Activated CD8-positive, alpha-beta memory T cell treated with anti-CD3 and anti-CD28 coated beads for 4 hours (primary cell): ENCODE measurements at places on chromosomes 3 and 15.

- DNase-seq = no peak
These were observed 80.7 kb downstream of the SATB1 start for GRCh38 chr3:18344306-18345014.

- no peak for DNase-seq
These were observed 36.3 kb upstream of the TMC3 start for GRCh38 chr15:81410318-81410753.

- no peak for DNase-seq
These were observed 35.5 kb downstream of the EOMES start for GRCh38 chr3:27686642-27687041.

- no peak for DNase-seq
These were observed 31.5 kb upstream of the MLF1 start for GRCh38 chr3:158539414-158540014.

DNA sequence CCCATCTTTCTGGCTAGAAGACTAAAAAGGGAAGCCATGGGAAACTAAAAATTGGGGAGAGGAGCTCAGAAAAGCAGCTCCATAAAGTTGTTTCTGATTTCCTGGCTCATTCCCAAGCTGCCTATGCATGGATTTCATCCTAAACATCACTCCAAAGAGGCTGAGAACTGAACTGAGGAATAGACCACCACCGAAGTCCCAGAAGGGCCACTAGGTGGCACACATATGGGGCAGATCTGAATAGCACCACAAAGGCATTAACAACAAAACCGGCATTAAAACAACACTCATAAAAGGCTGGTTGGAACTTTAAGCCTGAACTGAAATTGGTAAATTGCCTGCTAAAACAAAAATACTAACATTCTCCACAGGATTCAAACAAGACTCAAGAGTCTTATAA lies 106.3 kb downstream of the PLD1 start:
- DNase-seq = no peak

GRCh38 chr3:64988188-64988587 lies 300.4 kb upstream of the ADAMTS9 start:
- no peak for DNase-seq

DNA sequence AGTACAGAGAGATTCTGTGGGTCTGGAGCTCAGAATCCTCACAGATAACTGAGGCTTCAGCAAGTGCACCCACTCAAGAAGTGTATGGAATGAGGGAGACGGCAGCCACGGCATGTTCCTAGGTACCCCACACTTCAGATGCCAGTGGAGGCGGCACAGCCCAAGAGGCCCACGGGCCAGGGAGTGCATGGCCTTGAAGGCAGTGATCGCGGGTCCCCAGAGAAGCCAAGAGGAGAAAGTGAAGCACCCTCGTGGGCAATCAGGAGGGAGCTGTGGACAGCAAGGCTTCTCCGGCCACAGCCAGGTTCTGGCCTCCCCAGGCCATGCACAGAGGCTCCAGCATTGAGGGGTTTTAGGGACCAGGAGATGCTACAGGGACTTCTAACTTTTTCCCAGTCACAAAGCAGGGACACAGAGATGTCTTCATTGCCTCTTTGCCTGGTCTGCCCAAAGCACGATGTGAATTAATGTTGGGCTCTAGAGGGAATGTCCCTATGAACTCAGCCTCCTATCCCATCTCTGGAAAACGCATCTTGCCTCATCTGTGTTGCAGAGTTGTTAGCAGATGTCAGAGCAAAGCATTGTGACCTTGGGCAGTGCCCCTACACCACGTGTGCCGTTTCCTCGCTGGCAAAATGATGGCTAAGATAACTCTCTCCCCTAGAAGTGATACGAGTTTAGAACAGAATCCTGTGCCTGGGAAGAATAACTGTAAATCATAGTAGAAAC lies 2.6 kb upstream of the MAP6D1 start:
- no peak for DNase-seq
